ENCODE measurements at places on chromosomes 5 and 9. TPM values are rescaled to one million over a fixed set of nuclear protein-coding genes. Genes with fewer than 3 reads are reported as not detected.
A peak's percentile ranks its signal among the peaks of the same experiment; 100 is the strongest.

DNA sequence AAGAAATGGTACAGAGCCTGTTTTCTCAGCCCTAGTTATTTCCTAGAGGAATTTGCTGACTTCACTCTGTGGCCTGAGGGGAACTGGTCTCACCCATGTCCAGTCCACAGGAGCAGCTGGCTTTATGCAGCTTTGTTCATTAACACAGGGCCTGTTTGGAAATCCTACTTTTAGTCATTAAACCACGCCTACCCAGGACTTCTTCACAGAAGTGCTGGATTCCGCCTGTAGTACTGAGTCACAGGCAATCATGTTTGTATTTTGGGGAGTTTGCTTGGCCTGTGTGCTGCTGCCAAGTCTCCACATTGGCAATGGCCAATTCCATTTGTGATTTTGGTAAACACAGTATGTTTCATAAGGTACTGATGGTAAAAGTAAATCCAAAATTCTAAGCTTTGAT, 52.8 kb downstream of the CTNND2 start:
- DNase-seq = no peak

Gene LOX
- 6.7 TPM for total RNA-seq

GRCh38 chr9:136324501-136325300, 2.6 kb upstream of the GPSM1 start:
- DNase-seq = no peak

DNA sequence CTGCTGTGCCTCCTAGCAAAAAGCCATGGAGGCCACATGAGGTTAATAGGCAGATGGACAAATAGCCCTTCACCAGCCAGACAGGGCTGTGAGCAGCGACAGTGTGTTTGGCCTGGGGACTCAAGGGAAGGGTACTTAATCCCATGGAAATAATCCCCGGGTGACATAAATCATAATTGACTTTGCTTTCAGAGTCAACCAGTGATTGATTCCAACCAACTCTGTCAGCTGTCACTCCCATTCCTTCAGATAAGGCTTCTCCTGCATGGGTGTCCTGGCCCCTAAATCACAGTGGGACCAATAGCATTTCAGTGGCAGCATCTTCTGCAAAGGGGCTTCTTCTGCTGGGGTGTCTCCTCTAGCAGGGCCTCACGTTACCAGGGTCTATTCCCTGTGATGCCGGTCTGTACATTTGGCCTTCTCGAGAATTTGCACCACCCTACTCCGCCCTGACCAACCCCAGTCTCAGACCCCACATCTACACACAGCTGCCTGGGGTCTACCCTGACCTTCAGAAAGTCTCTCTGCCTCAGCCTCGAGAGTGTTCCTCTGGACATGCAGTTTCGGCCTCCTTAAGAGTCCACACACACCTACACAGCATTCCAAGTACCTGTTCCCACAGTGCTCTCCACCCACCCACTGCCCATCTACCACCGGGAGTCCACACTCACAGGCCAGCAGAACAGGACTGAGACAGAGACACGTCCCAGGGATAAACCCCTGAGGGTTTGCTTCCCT, 3.7 kb downstream of the CLTB start:
- no peak for DNase-seq

- DNase-seq = no peak
These were observed 291.6 kb downstream of the DOCK8 start for GRCh38 chr9:506281-506680.

Gene NMUR2
- not detected for total RNA-seq

DNA sequence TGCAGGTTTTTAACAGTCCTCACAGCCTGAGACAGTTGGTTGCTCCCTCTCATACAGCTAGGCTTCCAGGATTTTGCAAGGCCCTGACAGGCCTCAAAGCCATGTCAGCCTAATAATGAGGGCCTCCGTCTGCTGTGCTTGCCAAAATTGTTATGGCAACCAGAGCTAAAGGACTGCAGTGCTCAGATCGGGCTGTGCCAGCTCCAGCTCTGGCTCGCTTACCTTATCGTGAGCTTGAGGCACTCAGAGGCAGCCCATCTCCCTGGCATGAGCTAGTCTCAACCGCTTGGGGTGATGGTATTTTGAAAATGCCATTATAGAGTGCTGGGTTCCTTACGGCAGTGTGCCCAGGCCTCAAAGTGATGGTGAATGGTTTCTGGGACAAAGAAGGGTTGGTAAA, 8.4 kb downstream of the MTAP start:
- no peak for DNase-seq

DNA sequence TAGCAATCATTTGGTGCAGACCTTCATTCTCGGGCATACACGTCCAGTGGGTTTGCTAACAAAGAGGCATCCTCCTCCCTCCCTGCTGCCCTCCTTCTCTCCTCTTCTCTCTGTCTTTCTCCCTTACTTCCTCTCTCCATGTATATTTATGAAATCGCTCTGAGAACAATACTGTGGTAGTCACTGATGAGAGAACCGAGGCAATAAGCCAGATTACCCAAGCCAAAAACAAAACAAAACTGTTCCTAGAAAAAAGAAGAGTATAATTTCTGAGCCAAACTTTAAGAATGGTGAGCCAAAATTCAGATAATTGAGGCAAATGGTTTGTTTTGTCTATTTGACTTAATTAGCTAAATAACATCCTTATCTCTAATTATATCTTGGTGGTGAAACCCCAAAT, 15.8 kb upstream of the HMHB1 start:
- no peak for DNase-seq

DNA sequence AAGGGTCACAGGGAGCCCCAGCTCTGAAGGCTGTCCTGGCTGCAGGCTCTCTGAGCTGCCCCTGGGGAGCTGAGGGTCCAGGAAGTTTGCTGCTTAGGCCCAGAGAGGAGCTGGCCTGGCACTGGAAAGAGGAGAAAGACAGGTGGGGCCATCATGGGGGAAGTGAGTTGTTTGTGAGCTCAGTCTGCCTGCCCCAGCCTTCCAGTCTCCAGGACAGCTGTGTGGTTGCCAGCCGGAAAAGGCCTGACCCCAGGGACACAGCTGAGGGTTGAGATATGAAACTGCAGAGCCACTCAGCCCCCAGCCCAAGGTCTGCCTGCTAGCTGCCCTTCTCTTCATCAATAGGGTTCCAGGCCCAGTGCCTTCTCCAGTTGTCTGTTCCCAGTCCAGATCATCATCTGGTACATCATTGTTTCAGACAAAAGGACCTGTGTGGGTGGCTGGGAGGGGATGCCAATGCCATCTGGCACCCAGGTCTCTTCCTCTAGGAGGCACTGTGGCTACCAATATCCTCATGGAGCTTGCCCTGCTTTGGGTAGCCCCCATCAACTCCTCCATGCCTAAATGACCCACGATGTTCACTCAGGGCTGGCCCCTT, 4.3 kb upstream of the DDX41 start:
- no peak for DNase-seq

- no peak for DNase-seq
These were observed 118.3 kb downstream of the NR6A1 start for GRCh38 chr9:124652615-124653393.

DNA sequence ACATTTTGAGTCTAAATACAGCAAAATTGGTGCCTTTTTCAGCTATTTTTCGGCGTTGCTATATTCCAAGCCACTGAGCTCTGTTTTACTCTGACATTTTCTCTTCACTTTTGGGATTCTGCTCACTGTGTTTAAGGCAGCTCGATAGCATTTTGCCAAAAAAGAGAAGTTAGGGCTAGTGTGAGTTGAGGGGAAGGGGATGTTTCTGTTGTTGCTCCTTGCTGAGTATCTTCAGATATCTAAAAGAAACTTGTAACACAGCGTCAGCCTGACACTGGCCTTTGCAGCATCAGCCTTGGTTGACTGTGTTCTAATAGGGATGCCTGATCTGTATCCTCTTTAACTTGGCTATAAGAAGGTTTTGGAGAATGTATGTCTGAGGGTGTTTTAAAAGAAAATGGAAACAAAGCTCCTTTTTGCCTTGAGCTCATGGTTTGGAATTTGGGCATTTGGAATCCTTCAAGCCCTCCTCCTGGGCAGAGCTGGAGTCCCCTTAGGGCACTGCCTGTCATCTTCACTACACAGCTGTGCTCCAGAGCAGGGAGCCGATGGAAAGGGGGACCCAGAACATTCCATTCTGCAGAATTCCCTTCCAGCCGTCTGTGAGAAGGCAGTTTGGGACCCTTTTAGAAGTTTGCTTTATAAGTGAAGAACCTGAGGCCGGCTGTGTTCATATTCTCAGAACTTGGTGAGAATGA, 63.0 kb downstream of the EXOSC2 start:
- no peak for DNase-seq

DNA sequence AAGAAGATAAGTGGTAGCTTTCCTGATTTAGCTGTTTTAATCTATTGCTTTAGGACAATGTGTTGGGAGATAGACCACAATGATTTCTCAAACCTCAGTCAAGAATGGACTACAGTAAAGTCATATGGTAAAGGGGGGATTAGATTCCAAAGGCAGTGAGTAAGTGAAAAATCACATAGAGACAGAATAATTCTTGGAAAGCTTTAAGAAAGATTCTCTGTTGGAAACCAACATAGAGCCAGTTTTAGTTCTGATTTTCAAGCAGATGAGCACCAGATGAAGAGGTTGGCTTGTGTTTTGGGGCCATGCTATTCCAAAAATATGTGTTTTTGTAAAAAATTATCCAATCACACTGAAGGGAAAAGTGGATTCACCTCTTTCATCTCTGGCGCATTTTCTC, 256.8 kb upstream of the RPS23 start:
- no peak for DNase-seq

Gene RNF183
- total RNA-seq = 1.1 TPM

- DNase-seq = no peak
These were observed 113.9 kb downstream of the SUSD1 start for GRCh38 chr9:112061152-112061740.

- no peak for DNase-seq
These were observed 233.5 kb downstream of the RFX3 start for GRCh38 chr9:3292311-3292710.

GRCh38 chr5:154702477-154702876, 52.7 kb upstream of the LARP1 start:
- DNase-seq = no peak

Gene B4GALT7
- total RNA-seq = 19.4 TPM

DNA sequence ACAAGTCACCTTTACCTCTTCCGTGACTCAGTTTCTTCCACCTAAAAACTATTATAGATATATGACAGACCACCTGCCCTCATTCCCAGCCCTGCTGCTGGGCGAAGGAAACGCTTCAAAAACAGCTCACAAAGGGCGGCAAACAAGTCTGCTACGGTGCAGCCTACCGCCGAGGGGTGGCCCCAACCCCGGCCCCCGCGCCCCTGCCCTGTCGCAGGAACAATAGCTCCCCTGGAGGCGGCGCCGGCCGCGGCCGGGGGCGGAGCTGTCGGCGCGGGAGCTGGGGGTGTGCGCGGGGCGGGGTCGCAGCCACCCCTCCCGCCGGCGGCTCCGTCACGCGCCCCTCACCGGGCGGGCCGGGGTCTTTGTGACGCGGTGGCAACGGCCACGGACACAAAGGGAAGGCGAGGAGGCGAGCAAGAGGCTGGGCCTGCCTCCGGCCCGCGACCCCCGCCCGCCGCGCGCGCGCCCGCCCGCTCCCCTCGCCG, at the start of gene TMEFF1:
TMEFF1 (plus strand) TSS at position 362 of the 488 bp plus-strand sequence. CDS start 396 bp downstream, outside the sequence.
- no peak for DNase-seq

DNA sequence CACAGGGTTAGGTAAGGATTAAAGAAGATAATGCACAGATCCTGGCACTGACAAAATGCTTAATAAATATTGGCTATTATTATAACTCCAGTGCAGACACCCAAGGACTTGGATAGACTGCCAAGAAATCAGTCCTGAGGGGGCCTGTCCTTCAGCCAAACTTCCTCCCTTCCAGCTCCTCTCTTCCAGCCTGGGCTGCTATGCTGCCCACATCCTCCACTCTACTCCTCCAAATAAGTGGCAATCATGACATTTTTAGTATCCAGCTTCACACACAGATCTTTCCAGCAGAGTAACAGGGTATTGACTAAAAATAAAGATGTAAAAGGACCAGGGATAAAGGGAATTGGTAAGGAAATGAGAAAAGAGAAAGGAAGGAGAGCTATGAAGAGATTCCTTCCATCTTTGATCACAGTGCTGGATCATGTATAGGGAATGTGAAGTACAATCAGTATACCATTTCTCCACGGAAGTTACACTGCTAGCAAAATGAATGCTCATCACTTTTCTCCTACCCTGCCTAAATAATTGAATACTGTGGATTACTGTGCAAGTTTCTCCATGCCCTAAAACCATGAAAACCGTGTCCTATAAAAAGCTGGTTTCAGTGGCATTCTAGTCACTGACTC, 136.0 kb upstream of the OSMR start:
- no peak for DNase-seq

DNA sequence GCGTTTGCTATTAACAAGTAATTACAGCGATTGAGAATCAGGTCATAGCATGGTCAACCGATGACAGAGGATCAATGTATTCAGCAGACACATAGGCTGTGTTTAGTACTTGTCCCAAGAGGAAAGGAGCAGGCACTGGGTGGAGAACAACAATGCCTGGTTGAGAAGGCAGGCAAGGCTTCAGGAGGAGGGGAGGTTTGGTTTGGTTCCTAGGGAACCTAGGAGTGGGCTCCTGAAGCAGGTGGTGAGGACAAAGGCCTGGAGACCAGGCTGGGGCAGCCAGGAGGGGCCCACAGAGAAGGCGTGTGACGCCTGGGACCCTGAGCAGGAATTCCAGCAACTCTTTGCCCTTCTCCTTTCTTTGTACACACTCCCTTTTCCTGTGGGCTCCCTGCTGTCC, 195.6 kb downstream of the SPOCK1 start:
- no peak for DNase-seq

- DNase-seq = peak; percentile 20
These were observed 107.8 kb upstream of the ATP10B start for GRCh38 chr5:160959804-160960203.

- DNase-seq = no peak
These were observed 7.6 kb upstream of the ALDH1A1 start for GRCh38 chr9:72960446-72960845.

DNA sequence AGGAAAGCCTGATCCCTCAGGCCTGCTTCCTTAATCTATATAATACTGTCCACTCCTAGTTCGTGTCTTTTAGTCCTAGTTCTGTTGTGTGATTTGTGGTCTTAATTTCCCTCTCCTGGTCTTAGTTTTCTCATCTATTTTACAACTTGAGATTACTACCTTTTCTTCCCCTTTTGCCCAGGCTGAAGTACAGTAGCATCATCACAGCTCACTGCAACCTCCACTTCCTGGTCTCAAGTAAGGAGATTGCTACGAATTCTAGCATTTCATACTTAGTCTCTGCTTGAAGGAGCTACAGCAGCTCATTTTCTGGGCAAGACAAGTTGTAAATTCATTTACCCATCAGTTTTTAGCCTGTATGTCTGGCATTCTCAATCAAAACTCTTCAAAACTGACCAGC, 5.5 kb downstream of the TRIM32 start:
- DNase-seq = no peak

- no peak for DNase-seq
These were observed 107.1 kb upstream of the POC5 start for GRCh38 chr5:75824323-75824722.

Measured in mucosa of descending colon (tissue), 3 donors.